ENCODE measurements at places on chromosomes 12 and 14.
A peak's percentile ranks its signal among the peaks of the same experiment; 100 is the strongest.

DNA sequence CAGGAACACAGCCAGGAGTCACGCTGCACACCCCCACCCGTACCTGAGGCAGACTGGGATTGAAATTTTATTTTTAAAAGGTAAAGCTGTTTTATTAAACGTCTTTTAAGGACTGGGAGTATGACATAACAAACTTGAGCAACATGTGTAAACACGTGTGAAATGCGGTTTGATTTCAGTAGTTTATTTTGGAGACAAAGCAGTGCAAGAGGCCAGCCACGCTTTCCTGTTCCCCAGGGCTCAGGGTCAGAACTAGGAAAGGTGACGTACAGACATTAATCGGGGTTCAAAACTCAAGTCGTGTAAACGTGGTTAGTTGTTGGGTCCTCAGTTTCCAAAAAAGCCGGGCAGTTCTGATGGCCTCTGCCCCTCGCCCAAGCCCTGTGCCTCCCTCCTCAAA lies 16.7 kb downstream of the CHGA start:
- no peak overlapping the region for H3K27ac ChIP-seq
- H3K27me3 ChIP-seq, result no peaks in the 10 kb centered on the region
- H3K36me3 ChIP-seq, result no peaks in the 10 kb centered on the region
- no peak for DNase-seq

GRCh38 chr14:62778852-62779251 lies 266.4 kb downstream of the KCNH5 start:
- no peaks in the 10 kb centered on the region for H3K4me1 ChIP-seq
- DNase-seq, result no peak
- H3K36me3 ChIP-seq, result no peaks in the 10 kb centered on the region
- H3K27me3 ChIP-seq, result no peaks in the 10 kb centered on the region

- no peak overlapping the region for H3K27ac ChIP-seq
- H3K4me1 ChIP-seq, result peaks cover 8% of the 10 kb centered on the region
- H3K4me3 ChIP-seq, result no peak overlapping the region
- no peaks in the 10 kb centered on the region for H3K27me3 ChIP-seq
Measured at GRCh38 chr12:91098941-91099340, 12.4 kb downstream of the LUM start.

DNA sequence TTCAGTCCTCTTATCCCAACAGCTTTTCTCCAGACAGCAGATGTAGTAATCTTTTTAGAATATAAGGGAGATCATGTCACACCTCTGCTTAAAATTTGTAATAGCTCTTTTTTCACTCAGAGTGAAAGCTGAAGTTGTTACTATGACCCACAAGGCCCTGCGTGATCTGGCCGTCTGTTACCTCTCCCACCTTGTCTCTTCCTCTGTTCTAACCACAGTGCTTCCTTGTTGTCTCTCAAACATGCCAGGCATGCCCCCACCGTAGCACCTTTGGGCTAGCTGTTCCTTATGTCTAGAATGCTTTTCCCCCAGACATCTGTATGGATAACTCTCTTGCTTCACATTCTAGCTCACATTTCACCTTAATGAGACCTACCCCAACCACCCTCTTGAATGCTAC lies 6.5 kb downstream of the NECAP1 start:
- no peak overlapping the region for H3K27ac ChIP-seq
- H3K4me1 ChIP-seq, result no peaks in the 10 kb centered on the region
- H3K36me3 ChIP-seq, result peaks cover 41% of the 10 kb centered on the region
- H3K4me3 ChIP-seq, result no peak overlapping the region
- H3K27me3 ChIP-seq, result no peaks in the 10 kb centered on the region
- no peak for DNase-seq

DNA sequence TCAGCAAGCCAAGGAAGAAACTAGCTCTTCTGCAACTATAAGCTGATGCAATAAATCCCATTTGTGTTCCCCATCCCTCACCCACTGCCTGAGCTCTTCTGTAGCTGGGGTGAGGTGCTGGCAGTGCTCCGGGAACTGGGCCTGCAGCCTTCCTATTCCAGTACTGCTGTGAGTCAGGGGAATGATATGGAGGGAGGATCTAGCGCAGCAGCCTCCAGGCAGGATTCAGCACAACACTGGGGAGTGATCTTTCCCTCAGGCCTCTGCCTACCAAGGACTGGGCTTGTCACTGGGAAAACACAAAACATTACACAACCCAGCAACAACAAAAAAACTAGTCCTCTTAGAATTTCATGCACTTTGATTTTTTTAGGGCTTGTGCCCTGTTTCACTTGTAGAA lies 58.7 kb downstream of the ST8SIA1 start:
- H3K27me3 ChIP-seq, result no peaks in the 10 kb centered on the region
- H3K27ac ChIP-seq, result no peak overlapping the region
- H3K4me3 ChIP-seq, result no peak overlapping the region
- peaks cover 2% of the 10 kb centered on the region for H3K4me1 ChIP-seq
- peaks cover 7% of the 10 kb centered on the region for H3K36me3 ChIP-seq

DNA sequence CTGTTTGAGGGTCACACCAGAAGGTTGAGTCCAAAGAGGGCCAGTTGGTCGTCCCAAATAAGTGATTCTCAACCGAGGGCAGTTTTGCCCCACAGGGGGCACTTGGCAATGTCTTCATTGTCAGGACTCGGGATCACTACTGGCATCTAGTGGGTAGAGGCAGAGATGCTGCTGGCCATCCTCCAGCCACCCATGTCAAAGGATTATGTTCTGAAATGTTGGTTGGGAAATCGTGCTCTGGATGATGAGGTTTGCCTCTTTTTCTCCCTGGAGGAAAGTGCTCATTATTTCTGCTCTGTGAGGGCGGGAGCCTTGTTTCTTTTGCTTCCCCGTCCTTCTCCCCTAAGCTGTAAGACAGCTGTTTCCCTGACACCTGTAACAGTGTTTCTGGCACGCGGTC lies 3.6 kb downstream of the ZNF839 start:
- no peak overlapping the region for H3K27ac ChIP-seq
- no peak for DNase-seq
- H3K4me3 ChIP-seq, result no peak overlapping the region
- peaks cover 8% of the 10 kb centered on the region for H3K4me1 ChIP-seq
- H3K36me3 ChIP-seq, result peaks cover 5% of the 10 kb centered on the region
- no peaks in the 10 kb centered on the region for H3K27me3 ChIP-seq

DNA sequence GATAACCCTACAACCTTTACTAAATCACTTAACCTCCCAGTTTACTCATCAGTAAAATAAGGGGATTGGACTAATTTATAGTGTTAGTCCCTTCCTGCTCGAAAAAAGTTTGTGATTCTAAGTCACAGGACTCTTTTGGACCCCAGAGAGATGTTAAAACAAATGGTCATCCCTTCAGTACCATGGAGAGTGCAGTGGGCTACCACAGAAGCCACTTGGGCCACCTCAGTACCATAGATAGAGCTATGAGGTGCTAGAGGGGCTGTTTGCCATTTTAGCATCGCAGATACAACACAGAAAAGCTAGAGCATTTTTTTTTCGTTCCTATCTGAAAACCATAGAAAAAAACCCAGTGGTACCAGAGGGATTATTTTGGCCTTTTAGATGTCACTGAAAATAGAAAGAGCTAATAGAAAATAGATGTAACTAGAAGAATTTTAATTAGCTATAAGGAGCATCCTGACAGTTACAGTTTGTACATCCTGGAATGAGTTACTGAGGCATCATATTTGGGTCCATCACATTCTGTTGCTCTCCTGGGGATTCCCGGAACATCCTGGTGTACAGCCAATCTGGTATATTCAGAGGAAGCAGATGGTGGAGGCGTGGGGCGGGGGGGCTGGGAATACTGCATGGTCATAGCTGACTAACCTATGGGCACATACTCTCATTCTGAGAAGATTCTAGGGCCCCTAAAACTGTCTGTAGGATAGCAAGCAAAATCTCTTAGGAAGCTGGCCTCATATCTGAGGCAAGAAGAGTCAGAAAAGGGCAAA lies 2.8 kb downstream of the ZNF219 start:
- no peak overlapping the region for H3K4me3 ChIP-seq
- peaks cover 27% of the 10 kb centered on the region for H3K36me3 ChIP-seq
- peak overlapping the region; percentile 90 for H3K27ac ChIP-seq
- no peaks in the 10 kb centered on the region for H3K27me3 ChIP-seq
- no peak for DNase-seq
- peaks cover 45% of the 10 kb centered on the region for H3K4me1 ChIP-seq

All from neuronal stem cell (in vitro differentiated cells).